Retina (tissue), 1 donor: ENCODE measurements at places on chromosomes 16 and 17.

- DNase-seq, result no peak
Measured at GRCh38 chr16:16933861-16934260, 536.9 kb downstream of the XYLT1 start.

DNA sequence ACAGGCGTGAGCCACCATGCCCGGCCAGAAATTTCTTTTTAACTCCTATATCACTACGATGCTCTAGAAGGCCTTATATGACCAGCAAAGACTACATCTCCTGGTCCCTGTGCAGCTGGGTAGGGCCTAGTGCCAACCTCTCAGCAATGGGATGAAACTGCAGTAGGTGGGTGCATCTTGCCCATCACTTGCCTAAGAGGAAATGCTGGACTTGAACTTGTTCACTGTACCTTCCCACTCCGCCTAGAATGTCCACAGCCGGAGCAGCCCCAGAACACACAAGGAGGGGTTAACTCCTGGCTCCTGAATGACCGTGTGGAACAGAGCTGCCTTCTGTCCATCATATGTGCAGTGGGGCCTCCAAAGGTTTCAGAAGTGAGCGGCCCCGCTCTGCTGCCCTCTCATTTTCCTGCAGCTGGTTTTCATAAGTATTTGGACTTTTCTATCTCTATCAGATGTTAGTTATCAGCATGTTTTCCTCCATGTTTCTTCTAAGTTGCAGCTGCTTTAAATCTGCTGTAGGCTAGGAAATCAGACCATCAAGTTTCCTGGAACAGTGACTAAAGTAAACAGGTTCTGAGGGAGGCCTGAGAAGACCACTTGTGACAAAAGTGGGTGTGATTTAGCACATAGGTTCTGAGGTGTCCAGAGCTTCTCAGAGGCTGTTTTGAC, 52.5 kb downstream of the WSB1 start:
- DNase-seq, result no peak

- DNase-seq, result no peak
Measured at GRCh38 chr17:1611715-1612114, 16.9 kb downstream of the SLC43A2 start.

GRCh38 chr16:68083239-68083781, 1.9 kb upstream of the NFATC3 start:
- DNase-seq, result no peak

GRCh38 chr17:79214459-79214858, 139.8 kb downstream of the ENGASE start:
- no peak for DNase-seq

DNA sequence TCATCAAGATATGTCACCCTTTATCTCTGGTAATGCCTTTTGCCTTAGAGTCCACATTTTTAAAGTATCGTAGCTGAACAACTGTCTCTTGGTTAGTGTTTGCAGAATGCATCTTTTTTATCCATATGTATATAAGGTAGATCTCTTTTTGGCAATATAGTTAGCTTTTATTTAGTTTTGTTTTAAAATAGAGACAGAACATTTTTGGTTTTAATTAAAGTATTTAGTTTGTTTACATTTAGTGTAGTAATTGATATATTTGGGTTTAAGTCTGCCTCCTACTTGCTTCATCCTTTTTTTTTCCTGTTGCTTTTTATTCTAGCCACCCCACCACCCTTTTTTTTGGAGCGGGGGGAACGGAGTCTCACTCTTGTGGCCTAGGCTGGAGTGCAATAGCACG, 184.6 kb upstream of the CHMP6 start:
- DNase-seq, result no peak

DNA sequence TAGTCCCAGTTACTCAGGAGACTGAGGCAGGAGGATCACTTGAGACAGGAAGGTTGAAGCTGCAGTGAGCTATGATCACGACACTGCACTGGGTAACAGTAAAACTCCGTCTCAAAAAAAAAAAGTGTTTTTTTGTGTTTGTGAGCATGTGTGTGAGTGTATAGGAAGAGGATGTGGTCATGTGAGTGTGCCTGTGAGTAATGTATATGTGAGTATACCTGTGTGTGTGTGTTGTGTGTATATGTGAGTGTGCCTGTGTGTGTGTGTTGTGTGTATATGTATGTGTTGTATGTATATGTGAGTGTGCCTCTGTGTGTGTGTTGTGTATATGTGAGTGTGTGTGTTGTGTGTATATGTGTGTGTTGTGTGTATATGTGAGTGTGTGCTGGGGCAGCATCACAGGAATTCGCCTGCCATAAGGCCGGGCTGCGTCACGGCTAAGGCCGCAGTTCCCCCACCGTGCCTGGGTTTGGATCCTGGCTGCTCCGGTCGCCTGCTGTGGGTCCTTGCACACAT, 21.4 kb upstream of the NPTX1 start:
- DNase-seq, result no peak

- DNase-seq, result no peak
Measured at GRCh38 chr17:78107976-78108725, 20.4 kb downstream of the TMC6 start.

- no peak for DNase-seq
Measured at GRCh38 chr16:85037721-85038120, 10.1 kb downstream of the KIAA0513 start.

GRCh38 chr16:66144641-66145040, 221.8 kb upstream of the CDH5 start:
- no peak for DNase-seq

- no peak for DNase-seq
Measured at GRCh38 chr16:27223226-27223610, 19.9 kb downstream of the KDM8 start.

DNA sequence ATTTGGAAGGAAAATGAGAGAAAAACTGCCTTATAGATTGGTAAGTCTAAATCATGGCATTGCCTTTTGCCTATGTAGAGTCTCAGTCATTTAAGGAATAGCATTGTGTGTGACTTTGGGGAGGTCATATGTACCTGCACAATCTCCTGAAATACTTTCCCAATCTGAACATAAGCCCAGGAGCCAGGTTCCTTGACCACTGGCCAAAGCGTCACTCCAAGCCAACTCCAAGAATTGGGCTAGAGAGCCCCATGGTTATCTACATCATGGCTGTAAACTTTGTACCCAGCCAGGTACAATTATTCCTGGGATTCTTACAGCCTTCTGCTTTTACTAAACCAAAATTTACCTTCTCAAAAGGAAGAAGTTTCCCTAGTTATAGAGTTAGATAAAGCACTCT, 40.8 kb upstream of the MED13 start:
- DNase-seq, result no peak

DNA sequence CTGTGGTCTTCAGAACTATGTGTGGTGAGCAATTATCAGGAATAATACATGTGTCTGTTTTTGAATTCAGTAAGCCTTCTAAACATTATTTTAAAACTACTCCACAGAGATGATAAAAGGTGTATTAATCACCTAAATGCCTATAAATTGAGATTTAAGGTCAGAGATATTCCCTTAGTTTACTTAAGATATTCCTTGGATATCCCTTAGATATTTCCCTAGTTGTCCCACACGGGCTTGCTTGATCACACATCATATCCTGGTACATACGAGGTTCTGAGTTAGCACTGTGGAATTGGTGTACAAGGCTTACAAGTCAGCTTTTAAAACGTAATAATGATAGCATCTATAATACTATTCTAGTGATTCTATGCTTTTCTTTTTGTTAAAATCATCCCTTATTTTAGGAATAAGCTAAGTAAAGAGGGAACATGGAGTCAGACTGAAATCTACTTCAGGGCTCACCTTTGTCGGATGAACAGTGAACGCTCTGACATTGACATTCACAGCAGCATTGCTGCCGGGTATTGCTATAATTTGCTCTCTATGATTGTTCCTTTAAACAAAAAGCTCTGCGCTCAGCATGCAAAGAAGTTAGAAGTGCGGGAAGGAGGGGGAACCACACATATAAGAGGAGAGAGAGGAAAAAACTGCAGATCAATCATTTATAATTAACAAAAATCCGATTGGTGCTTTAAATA, 136.5 kb downstream of the SKAP1 start:
- no peak for DNase-seq

GRCh38 chr17:4708436-4708835, 2.0 kb upstream of the ARRB2 start:
- no peak for DNase-seq

GRCh38 chr16:46739934-46740333, 8.2 kb downstream of the MYLK3 start:
- no peak for DNase-seq

DNA sequence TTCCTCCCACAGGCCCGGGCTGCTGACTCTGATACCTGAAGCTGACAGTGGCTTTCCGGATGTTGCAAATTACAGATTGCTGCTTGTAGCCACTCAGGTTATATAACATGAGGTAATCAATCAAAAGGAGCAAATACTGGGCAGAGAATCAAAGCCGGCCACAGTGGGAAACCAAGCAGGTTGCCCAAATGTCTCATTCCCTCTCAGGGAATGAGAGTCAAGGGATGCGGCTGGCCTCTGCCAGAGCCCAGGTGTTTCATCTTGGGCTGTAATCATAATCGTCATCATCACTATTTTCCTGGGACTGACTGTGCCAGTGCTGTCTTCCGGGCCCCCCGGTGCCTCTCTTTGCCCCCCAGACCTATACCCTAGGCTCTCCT, 292.4 kb upstream of the FOXF1 start:
- DNase-seq, result no peak

- no peak for DNase-seq
Measured at GRCh38 chr17:9239246-9239792, 218.0 kb downstream of the NTN1 start.

GRCh38 chr17:45038728-45039634, 12.5 kb downstream of the DCAKD start:
- no peak for DNase-seq

DNA sequence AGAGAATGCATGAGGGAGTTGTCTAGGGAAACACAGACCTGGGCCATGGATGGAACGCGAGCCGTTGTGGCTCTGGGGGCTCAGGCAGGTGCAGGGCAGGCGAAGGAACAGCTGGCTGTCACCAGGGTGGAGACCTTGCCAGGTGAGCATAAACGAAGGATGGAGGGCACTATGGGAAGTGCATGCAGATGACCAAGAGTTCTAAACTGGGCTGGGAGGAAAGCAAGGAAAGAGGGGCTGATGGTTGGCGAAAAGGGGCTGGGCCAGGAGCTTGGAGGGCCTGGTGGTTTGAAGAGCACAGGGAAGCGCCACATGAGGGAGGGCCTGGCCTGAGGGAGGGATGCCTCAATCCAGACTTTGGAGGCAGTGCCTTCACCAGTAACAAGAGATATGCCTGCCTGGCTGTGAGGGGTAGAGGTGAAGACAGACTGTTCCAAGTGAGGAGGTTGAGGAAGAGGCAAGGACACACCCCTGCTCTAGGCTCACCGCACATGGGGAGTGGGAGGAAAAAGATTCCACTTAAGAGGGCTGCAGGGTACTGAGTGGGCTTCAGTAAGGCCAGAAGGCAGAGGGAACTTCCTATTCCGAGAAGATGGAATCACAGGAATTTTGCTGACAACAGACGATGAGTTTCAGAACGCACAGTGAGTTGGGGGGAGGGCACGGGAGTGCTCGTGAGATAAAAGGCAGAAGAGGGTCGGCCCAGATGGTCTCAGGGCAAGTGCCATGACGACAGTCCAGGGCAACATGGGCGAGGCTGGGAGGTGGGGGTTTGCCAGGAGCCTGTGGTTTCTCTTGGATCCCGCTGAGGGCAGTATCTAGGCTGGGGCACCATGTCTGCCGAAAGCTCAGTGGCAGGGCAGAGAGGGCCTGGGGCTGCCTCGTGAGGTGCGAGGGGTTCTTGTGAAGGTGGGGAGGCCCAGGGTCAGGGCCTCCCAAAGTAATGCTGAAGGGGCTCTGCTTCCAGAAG, 20.6 kb downstream of the B9D1 start:
- no peak for DNase-seq
